ENCODE measurements at places on chromosomes 16 and 17. TPM values are rescaled to one million over a fixed set of nuclear protein-coding genes. Genes with fewer than 3 reads are reported as not detected.

Gene CD300H
- not detected for total RNA-seq

Gene TP53TG3C
- 1.8 TPM for total RNA-seq

Gene FSCN2
- 0.42 TPM for total RNA-seq

Gene KCNJ12
- total RNA-seq = 2.2 TPM

Gene TMC8
- 7.3 TPM for total RNA-seq

Gene APOH
- not detected for total RNA-seq

All from tibial nerve (tissue), 4 donors.